Stimulated activated naive CD4-positive, alpha-beta T cell (primary cell): ENCODE measurements at places on chromosomes 2 and 18.

- no peak for DNase-seq
Observed at GRCh38 chr2:120886534-120887319, 151.1 kb downstream of the GLI2 start.

GRCh38 chr2:215793747-215794595 lies 219.4 kb downstream of the MREG start:
- DNase-seq, result no peak

- DNase-seq, result no peak
Observed at GRCh38 chr2:46096260-46096659, 200.9 kb upstream of the EPAS1 start.

- no peak for DNase-seq
Observed at GRCh38 chr2:131488306-131489205, 3.6 kb downstream of the MZT2A start.

- no peak for DNase-seq
Observed at GRCh38 chr18:41972067-41972925, 17.3 kb downstream of the PIK3C3 start.

DNA sequence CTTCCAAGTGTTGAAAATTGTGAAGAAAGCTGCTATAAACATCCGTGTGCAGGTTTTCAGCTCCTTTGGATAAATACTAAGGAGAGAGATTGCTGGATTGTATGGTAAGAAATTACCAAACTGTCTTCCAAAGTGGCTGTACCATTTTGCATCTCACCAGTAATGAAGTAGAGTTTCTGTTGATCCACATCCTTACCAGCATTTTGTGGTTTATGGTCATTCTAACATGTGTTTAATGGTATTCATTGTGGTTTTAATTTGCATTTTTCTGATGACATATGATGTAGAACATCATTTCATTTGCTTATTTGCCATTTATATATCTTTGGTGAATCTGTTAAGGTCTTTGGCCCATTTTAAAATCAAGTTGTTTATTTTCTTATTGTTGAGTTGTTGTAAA lies 260.7 kb downstream of the SPAG16 start:
- DNase-seq, result no peak

GRCh38 chr18:60534538-60534937 lies 162.0 kb upstream of the MC4R start:
- DNase-seq, result no peak

- no peak for DNase-seq
Observed at GRCh38 chr2:220811115-220811514, 761.0 kb downstream of the EPHA4 start.

GRCh38 chr2:72824224-72824842 lies 1.5 kb downstream of the EXOC6B start:
- DNase-seq, result no peak

- no peak for DNase-seq
Observed at GRCh38 chr18:58525517-58525916, 103.4 kb downstream of the ALPK2 start.

DNA sequence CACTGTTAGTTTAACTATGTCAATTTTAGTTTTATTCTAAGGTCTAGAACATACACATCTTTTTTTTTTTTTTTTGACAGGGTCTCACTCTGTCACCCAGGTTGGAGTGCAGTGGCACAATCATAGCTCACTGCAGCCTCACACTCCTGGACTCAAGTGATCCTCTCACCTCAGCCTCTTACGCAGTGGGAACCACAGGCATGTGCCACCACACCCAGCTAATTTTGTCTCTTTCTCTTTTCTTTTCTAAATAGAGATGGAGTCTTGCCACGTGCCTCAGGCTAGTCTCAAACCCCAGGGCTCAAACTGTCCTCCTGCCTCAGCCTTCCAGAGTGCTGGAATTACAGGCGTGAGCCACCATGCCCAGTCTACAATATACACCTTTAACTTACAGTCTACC lies 69.5 kb upstream of the CHRNA1 start:
- DNase-seq, result no peak

DNA sequence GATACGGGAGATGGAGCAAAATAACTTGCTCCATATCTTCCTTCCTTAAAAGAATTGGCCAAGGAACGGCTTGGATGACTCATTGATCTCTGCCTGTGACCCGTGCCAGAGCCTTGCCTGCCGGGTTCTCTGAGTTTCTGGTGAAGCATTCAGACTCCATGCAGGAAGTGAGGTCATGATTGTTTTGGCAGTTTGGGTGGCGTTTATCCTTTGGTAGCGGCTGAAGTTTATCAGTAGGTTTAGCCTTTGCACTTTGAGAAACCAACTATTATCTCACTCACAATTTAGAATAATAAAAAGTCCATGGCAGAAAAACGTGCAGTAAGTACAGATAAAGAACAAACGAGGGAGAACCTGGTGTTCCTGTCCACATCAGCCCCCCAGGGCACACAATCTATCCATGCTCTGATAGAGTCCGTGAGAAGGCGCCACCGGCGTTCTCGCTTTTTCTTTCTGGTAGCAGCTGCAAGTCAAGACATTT lies 15.0 kb upstream of the CTAGE1 start:
- DNase-seq, result no peak

DNA sequence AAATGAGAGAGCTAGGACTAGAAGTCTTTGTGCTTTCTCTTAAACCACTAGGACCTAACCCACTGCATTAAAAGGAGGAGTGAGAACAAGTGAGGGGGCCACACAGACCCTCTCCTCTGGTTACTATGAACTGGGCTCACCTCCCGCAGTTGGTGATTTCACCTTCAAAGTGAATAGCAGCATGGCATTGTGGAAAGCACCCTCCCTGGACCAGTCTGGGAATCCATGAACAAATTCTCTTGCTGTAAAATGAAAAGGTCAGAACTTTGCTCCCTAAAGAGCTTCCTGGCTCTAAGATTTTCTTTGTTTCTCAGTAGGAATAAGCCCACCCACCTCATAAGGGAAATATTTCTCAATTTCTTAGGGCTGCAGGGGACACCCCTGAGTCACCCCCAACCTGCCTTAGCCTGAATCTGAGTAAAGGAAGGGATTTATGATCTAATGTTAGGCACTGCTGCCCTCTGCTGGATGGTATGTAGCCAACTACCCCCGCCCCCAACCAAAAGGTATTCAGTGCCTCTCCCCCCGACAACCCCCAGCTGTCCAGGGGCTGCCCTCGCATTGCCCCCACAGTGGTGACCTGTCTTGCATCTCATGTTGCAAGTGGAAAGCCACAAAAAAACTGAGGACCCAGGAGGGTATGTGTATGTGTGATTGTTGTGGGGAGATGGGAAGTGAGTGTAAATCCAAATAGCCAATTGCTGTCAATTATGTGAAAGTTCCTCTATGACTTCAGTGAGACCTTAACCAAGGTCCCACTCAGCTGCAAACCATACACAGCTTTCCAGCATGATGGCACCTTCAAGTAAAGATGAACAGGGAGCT lies 230.9 kb upstream of the SLC14A2 start:
- no peak for DNase-seq

GRCh38 chr18:34818064-34818463 lies 108.0 kb downstream of the DTNA start:
- no peak for DNase-seq

DNA sequence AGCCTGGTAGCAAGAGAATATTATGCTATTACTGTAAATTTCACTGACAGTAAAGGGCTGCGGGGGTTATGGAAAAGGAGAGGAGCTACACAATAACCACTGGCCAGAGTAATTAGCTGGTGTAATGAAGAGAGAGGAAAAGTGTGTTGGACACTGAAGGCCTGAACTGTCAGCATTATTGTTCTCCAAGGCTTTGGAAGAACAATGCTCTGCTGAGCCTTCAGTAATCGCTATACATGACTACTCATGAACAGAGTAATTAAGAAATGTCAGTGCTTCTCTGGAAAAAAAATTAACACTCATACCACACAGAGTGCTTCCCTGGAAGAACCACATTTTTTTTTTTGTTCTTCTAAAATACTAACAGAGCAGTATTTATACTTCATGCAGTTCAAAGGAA lies 931.3 kb downstream of the CPS1 start:
- DNase-seq, result no peak

- no peak for DNase-seq
Observed at GRCh38 chr18:22411446-22411845, 6.3 kb downstream of the CTAGE1 start.

GRCh38 chr18:24669015-24669414 lies 208.6 kb downstream of the HRH4 start:
- DNase-seq, result no peak

DNA sequence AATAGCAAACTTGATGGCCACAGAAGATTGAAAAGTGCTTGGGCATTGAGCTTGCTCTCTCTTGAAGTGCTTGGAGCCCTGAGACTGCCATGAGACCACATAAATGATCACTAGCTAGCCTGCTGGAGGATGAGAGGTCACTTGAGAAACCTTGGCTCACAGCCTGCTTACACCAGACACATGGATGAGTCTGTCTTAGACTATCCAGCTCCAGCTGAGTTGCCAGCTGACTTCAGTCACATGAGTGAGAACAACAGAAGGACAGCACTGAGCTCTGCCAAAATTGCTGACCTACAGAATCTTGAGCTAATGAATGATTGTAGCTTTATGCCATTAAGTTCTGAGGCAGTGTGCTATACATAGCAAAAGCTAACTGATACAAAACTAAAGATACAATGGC lies 18.1 kb downstream of the NABP1 start:
- DNase-seq, result no peak

- no peak for DNase-seq
Observed at GRCh38 chr2:199716807-199717586, 134.0 kb downstream of the FTCDNL1 start.

DNA sequence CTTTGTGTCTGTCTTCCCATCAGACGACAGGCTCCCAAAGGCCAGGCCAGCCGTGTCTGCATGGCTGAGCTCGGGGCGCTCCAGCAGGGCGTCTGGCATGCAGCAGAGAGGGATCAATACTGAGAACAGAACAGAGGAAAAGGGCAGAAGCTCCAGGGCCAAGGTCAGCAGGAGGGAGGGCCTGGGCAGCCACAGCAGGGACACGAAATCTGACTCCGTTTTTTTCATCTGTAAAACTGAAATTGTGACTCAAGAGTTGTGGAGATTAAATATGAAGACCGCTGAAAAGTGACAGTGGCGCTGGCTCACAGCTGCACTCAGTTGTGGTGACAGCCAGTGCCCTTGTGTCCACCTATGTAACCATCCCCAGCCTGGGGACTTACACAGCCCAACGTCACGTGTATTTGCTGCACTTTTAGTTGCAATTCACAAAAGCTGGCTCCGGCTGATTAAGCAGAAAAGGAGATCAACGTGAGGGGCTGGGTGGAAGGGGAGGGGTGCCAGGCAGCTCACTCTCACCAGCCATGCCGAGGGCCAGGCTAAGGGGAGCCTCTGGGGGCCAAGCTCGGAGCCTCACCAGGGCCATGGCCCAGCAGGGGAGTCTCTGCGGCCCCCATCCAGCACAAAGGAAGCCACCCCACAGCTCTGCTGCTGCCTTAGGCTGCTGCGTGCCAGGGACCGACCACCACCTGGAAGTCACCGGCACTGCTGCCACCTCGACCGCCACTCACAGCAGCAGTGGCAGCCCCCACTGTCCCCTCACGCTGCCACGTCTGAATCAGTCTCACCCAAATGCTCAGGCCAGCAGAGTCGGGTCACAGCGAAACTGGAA lies 74.7 kb downstream of the EIPR1 start:
- no peak for DNase-seq
